ENCODE measurements at places on chromosomes 6 and 20. TPM values are rescaled to one million over a fixed set of nuclear protein-coding genes. Genes with fewer than 3 reads are reported as not detected.

The SLC44A4 gene
- not detected for total RNA-seq

DNA sequence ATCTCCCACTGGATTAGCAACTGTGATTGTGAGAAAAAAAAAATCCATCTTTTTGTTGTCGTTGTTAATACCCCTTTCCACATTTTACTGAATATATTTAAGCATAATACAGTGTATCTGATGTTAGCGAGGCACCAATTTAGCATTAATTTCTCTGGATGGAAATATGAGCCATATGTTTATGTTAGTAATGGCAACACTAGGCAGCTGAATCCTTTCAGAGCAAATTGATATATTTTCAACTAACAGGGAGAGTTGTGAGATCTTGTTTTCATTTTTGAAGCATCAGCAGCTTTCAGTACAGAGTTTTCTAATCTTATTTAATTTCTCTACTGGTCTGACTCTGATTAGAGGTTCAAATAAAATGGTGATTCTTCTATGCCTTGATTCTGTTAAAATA is 84.8 kb upstream of the HDAC2 start:
- no peak for DNase-seq

DNA sequence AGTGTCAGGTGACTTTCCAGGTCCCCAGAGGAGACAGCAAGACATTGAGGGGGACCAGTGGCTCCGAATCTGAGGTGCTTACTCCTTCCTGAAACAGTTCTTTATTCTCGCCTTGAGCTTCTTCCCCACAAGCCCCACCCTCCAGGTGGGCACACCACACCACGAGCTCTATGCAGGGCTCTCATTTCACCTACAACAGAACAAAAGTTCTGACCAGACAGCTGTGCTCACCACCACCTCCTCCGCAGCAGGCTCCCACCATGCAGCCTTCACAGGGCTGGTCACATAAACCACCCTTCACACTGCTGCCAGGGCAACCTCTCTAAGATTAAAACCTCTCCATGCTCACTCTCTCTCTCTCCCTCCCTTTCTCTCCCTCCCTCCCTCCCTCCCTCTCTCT is 384.5 kb upstream of the ARID1B start:
- DNase-seq: no peak

- no peak for DNase-seq
Observed at GRCh38 chr20:17097603-17098002, 129.2 kb upstream of the PCSK2 start.

All from frontal cortex (tissue), 4 donors.